ENCODE measurements at places on chromosomes 1 and 21. TPM values are rescaled to one million over a fixed set of nuclear protein-coding genes. Genes with fewer than 3 reads are reported as not detected.

OR10J1 gene
- total RNA-seq = not detected

BATF3 gene
- total RNA-seq = 1.2 TPM

SLFNL1 gene
- total RNA-seq = 0.08 TPM

GRCh38 chr1:37410815-37411214 is 63.6 kb upstream of the ZC3H12A start:
- no peak for DNase-seq

DNA sequence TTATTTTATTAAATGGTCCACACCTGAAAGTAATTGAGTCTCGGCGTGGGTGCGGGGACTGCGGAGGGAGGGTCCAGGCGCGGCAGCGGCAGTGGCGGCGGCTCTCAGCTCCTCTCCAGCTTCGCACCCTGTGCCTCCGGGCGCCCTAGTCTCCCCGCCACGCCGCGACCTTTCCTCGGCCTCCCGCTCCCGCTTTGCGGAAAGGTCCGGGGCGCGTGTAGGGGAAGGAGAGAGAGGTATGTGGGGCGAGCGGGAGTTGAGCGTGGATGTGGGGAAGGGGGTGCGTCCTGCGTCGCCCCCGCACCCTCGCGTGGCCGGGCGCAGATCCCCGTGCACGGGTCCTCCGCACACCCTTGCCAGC is 13.4 kb upstream of the ALX3 start:
- no peak for DNase-seq

DNA sequence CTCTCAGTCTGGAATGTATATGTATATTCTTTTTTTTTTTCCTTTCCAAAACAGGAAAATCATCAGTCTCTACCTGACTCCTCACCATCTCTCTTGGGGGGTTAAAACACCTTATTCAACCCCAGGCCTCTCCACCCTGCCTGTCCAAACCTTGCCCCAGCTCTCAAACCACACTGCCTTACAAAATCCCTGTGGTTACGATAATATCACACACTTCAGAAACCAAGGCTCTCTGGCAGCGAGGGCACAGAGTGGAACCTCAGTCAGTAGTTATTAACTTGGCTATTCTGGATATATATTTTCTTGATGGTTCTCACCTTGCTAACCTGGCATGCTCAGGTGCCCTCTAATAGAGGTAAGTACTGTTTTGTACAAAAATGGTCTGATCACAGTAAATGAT is 24.7 kb downstream of the KIAA0040 start:
- DNase-seq = no peak

All from CD4-positive, alpha-beta T cell (primary cell).